Activated T-helper 2 cell treated with anti-CD3 and anti-CD28 coated beads, Interferon-gamma antibody, Interleukin-2, Interleukin-4, amounts not matched to agents 10 μg/mL and 5 μg/mL and 100 μg/mL, durations not matched to agents 14 hours and 24 hours and 36 hours (primary cell): ENCODE measurements at places on chromosomes 3 and 15. TPM values are rescaled to one million over a fixed set of nuclear protein-coding genes. Genes with fewer than 3 reads are reported as not detected.

- DNase-seq = no peak
These were observed 36.2 kb downstream of the HOMER2 start for GRCh38 chr15:82916161-82916952.

GRCh38 chr3:188296761-188297612, 143.0 kb downstream of the LPP start:
- no peak for DNase-seq

The GOLGA8M gene
- 0.55 and 0.96 TPM in 2 replicates for total RNA-seq

The AGBL1 gene
- 0.14 and 0.18 TPM in 2 replicates for total RNA-seq

The MUSTN1 gene
- total RNA-seq = 1.9 and 2.6 TPM in 2 replicates

GRCh38 chr15:78323693-78324092, 16.5 kb upstream of the CRABP1 start:
- DNase-seq = no peak

GRCh38 chr15:74276560-74276959, 40.4 kb downstream of the CCDC33 start:
- no peak for DNase-seq

DNA sequence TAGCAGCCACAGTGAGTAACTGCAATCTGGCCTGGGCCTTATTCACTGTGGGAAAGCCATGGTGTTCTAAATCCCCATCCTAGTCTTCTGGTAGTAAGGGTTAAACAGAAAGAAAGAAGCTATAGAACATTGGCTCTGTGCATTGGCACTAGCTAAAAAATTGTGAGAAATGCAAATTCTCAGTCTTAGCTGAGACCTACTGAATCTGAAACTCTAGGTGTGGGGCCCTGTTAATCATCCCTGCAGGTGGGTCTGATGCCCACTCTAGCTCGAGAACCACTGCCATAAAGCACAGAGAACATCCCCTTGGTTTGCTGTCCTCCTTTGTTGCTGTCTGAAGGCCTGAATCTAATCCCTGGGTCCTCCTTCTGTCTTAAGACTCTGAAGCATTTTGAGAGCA, 59.3 kb downstream of the MEIS2 start:
- no peak for DNase-seq

DNA sequence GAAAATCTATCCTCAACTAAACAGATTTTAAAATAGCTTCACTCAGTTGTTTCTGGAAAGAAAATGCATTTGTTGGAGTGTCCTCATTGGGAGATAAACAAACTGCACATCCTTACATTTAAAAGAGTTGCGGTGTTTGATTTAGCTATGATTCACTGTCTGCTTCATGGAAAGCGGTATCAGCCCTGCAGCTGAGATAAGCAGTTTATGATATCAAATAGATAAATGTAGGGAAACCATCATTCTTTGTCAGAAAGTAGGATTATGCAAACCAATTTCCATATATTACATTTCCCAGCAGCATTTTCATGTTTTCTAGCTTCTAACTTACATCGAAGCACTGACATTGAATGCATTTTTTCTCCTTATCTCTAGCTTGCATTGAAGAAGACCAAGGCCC, 698.9 kb downstream of the DIPK2A start:
- DNase-seq = no peak

GRCh38 chr3:50262778-50263177, 6.2 kb upstream of the SEMA3B start:
- DNase-seq = no peak

DNA sequence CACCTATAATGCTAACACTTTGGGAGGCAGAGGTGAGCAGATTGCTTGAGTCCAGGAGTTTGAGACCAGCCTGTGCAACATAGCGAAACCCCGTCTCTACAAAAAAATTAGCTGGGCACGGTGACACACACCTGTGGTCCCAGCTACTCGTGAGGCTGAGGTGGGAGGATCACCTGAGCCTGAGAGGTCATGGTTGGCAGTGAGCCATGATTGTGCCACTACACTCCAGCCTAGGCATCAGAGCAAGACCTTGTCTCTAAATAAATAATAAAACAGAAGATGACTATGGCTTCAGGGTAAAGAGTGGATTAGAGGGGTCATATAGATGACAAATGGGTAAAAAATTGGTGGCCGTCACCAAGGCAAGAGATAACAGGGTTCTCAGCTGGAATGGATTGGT, 3.1 kb downstream of the SLC25A38 start:
- no peak for DNase-seq

- DNase-seq = no peak
These were observed 16.2 kb downstream of the CLRN1 start for GRCh38 chr3:150956376-150956775.

The CYP8B1 gene
- not detected in 2 replicates for total RNA-seq

DNA sequence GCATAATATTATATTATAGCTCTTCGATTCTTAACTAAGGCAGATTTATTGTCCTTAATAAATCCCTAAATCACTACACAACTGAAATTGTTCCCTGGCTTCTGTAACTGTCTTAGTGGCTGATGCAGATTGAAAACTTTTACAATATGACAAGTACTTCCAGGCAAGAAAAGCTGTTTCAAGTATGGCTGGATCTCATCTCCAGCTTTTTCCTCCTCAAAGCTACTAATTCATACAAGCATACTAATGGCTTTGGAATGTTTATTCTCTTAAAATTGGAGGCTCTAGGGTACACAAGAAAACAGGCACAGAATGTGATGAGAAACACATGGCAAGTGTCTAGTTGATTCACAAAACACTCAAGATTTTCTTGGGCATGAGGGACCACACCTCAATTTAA, 351.5 kb upstream of the ICE2 start:
- no peak for DNase-seq

DNA sequence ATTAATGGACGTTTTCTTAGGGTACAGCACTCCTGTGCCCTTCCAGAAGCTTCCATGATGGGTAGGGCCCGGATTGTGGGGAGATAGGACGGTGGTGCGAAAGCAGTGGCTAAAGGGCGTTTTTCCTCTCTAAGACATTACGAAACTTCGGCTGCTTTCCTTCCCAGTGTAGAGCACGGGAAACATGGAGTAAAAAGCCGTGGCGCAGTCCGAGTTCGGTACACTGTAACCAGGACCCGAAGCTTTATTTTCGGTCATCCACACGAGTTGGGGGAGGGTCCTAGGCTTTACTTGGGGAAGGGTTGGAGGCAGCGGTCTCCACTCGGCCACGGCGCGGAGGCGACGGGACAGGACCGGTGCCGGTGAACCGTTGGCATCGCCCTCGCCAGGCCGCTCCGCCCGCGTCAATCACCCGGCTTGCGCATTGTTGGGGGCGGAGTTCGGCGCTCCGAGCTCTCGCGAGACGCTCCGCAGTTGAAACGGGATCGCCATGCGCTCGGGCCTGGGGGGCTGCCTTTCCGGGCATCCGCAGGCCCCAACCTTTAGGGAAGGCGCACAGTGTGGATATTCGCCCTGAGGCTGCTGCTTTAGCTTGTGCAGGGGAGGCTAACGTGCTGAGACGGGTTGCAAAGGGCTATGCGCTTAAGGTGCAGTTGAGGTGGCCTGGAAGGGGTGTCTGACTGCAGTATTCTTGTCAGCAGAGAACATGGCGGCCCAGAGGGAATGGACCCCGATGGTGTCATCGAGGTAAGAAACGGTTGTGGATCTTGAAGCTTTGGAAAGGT, 546 bp downstream of the EIF4A2 start:
- peak; percentile 80 for DNase-seq

- no peak for DNase-seq
These were observed 6.3 kb downstream of the ADGRG7 start for GRCh38 chr3:100615684-100616083.

DNA sequence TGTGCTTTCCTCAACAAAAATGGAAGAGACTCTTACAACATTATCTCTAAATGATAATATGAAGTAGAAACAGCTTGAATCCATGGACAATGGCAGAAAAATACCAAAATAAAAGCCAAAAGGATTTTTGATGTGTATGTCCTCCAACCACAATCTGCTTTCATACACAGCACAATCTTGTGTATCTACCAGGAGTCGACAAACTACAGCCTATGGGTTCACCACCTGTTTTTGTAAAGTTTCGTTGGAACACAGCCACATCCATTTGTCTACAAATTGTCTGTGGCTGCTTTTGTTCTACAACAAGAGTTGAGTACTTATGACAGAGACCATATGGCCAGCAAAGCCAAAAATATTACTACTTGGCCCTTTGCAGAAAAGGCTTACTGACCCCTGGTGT, 88.7 kb upstream of the UBE2E2 start:
- DNase-seq = no peak

The SAMMSON gene
- total RNA-seq = not detected in 2 replicates

The GAP43 gene
- total RNA-seq = not detected in 2 replicates

GRCh38 chr3:4071481-4072184, 231.5 kb upstream of the SETMAR start:
- DNase-seq = no peak

- DNase-seq = no peak
These were observed 214.2 kb downstream of the ERC2 start for GRCh38 chr3:56253941-56254665.

GRCh38 chr15:85892232-85892631, 97.5 kb upstream of the KLHL25 start:
- no peak for DNase-seq

DNA sequence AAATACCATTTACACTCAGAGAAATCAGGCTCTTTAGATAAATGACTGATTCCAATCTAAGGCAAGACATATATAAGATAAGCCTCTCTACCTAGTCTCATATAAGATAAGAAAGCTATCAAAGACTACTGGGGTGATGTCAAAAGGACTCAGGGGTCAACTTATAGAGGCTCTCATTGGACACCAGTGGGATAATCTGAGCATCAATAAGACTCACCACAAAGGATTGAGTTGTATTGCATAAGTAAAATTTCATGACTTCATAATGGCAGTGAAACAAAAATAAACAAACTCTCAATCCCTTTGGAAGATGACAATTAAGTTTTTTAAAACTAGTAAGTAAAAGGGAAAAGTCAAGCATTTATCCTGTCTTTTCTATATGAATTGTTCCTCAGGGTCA, 317.8 kb downstream of the SHQ1 start:
- DNase-seq = no peak

- no peak for DNase-seq
These were observed 16.4 kb downstream of the LDHAL6B start for GRCh38 chr15:59222906-59223550.

DNA sequence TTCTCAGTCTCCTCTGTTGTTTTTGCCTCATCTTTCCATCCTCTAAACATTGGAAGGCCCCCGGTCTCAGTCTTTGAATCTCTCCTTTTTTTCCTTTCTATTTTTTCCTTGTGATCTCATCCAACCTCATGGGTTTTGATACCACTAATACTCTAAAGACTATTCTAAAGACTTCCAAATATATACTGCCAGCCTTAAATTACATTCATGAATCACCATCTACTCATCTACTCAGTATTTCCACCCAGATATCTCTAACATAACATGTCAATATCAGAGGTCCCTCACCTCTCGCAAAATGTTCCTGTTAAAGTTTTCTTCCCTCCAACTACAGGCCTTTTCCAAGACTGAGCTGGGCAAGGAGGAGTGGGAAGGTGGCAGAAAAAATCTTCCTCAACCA, 282.5 kb upstream of the TTC14 start:
- DNase-seq = no peak

- no peak for DNase-seq
These were observed 123.8 kb downstream of the B3GALNT1 start for GRCh38 chr3:160981217-160981938.

The RARRES1 gene
- 0.21 and 0.64 TPM in 2 replicates for total RNA-seq

GRCh38 chr3:23895181-23895580, 21.6 kb downstream of the NKIRAS1 start:
- no peak for DNase-seq

The TERC gene
- total RNA-seq = 7.0 and 9.8 TPM in 2 replicates

DNA sequence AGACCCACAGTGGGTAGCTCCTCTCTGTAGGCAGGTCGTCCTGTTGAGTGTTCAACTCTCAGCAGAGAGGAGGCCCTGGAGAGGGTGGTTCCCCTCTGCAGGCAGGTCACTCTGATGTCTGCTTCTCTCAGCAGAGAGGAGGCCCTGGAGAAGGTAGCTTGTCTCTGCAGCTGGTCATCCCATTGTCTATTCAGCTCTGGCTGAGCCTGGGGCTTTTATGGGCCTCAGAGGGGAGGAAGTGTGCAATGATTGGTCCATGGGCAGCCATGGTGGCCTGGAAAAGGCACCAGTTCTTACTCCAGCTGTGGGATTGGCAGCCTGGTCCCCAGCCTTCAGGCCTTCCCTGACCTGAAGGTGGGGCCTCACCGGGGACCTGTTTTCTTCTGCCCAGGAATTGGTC, 52.9 kb downstream of the PPCDC start:
- no peak for DNase-seq

DNA sequence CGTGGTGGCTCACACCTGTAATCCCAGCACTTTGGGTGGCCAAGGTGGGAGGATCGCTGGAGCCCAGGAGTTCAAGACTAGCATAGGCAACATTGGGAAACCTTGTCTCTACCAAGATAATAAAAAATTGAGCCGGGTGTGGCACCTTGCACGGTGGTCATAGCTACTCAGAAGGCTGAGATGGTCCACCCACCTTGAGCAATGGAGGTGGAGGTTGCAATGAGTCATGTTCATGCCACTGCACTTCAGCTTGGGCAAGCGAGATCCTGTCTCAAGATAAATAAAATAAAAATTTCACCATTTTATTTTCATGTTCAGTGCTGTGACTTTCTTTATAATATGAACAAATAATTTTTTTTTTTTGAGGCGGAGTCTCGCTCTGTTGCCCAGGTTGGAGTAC, 12.5 kb downstream of the MAPK6 start:
- no peak for DNase-seq

DNA sequence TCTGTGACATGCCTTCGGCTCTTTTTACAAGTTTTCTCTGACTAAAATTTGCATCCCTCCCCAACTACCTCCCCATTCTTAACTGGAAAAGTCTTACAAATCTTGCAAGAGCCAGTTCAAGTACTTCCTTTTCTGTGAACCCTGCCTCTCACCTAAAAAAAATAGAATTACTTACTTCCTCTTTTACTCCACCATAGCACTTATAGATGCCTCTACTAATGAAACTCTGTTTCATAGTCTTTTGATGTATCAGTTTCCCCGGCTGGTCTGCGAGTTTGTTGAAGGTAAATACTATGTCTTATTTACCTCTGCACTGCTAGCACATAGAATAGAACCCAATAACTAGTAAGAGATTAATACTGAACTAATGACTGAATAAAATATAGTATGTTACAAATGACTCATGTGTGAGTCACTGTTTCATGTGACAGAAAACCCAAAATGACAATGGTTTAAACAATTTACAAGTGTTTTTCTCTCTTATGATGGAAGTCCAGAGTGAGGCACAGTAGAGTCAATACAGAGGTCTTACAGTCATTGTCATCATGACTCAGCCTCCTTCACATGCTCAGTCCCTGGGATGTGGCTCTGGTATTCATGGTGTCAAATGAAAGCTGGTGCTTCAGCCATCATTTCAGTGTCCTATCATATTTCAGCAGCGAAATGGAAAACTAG, 393.5 kb downstream of the RSL24D1 start:
- DNase-seq = no peak

- DNase-seq = no peak
These were observed 224.1 kb downstream of the TPRG1 start for GRCh38 chr3:189395825-189396224.

The CLDND1 gene
- 326 and 338 TPM in 2 replicates for total RNA-seq

- peak; percentile 66 for DNase-seq
These were observed 6.9 kb upstream of the PPP1R2 start for GRCh38 chr3:195549931-195550519.

The GHSR gene
- not detected in 2 replicates for total RNA-seq

- no peak for DNase-seq
These were observed 18.1 kb downstream of the ARRDC4 start for GRCh38 chr15:97978401-97979139.
